Fibroblast of gingiva (primary cell): ENCODE measurements at places on chromosomes 7 and 10.

DNA sequence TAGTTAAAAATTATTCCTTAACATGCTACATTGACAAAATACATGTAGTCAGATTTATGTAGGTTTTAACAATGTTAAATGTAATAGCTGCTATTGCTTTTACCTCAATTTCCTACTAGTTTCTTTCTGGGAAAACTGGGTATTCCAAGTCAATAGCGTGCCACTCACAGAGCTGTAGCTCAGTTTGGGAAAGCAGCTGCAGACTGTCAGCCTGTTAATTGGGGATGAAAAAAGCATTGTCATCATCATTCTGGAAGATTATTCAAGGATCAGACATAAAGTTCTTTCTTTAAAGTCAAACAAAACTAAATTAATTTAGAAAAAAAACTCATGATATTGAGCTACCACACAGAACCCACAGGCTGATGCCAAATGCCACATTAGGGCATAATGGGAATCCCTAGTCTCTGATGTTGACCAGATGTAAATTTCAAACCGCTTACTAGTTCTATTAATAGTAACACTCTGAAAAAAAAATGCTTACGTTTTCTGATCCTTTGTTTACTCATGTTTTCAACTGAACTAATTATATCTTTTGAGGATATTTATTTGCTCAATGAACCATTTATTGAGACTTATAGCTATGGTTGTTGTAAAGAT lies 19.6 kb upstream of the AGMO start:
- peak; percentile 11 for DNase-seq

DNA sequence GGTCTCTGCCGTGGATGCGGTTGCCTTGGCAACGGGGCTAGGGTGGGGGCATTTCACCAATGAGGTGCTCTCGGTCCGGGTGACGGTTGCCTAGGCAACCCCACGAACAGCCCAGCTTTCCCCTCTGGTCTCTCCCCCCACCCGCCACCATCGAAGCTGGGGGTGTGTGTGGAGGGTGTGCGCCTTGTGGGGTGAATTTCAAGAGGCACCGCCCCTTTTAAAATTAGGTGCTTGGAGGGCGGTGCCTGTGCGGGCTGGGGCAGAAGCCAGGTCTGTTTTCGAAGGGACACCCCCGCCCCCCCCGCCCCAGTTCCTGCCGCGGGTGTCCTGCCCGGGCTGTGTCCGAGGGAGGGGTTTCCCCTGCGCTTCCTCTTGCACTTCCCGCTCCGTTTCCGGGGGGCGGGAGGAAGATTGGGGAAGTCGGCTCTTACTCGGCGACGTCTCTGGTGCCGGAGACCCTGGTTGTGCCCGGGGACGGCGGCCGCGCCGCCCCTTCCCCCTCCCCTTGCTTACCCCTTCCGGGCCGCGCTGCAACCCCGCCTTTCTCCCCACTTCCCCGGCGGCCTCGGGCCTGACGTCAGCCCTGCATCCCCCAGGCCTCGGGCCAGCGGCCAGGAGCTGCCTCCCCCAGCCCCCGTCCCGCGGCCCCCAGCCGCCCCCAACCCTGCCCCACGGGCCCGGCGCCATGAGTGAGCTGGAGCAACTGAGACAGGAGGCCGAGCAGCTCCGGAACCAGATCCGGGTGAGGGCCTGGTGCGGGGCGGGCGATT lies 2.2 kb downstream of the GNB2 start:
- DNase-seq: peak; percentile 68

- DNase-seq: peak; percentile 75
Observed at GRCh38 chr7:84196084-84196503, 1.5 kb upstream of the SEMA3A start.

GRCh38 chr10:83373671-83374070 lies 765.6 kb upstream of the GHITM start:
- DNase-seq: no peak

- DNase-seq: no peak
Observed at GRCh38 chr10:101230183-101230917, 1.1 kb upstream of the LBX1 start.
